Stimulated activated CD4-positive, alpha-beta T cell treated with anti-CD3 and anti-CD28 coated beads, Interleukin-1b, Interleukin-23, amount 100 ng/mL, for 48 hours (primary cell): ENCODE measurements at places on chromosomes 13 and 19.
A peak's percentile ranks its signal among the peaks of the same experiment; 100 is the strongest.

DNA sequence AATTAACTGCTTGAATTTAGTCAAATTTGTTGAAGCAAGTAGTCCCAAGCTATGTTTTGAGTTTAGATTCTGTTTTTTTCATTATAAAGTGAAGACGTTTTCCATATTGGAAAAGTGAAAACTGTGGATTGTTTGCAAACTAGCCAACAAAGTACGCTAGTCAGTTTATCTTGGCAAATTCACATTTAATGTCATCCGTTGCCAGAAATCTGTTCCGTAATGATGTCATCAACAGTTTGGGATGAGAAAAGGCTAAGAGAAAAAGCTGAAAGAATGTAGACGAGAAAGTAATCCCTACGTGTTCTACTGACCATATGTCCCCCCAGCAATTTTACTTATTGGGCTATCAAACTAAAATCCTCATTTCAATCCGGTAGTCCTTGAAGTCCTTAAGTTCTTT is 419.6 kb downstream of the GPC6 start:
- no peak for DNase-seq

DNA sequence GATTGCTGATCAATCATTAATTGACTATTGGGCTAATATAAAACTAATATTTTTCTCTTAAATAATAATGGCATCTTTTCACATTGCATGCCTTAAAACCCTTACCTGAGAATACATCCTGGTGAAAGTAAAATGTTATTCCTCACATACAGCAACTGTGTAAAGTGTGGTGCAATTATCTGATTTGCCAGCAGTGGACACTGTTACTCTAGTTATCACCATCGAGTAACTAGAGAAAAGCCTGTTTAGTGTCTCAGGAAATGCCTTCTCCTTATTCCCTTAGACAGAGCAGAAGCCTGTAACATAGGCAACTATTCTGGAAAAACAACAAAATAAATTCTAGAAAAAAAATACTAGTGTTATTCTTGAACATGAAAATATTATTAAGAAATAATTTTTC is 459.8 kb downstream of the FGF14 start:
- no peak for DNase-seq

DNA sequence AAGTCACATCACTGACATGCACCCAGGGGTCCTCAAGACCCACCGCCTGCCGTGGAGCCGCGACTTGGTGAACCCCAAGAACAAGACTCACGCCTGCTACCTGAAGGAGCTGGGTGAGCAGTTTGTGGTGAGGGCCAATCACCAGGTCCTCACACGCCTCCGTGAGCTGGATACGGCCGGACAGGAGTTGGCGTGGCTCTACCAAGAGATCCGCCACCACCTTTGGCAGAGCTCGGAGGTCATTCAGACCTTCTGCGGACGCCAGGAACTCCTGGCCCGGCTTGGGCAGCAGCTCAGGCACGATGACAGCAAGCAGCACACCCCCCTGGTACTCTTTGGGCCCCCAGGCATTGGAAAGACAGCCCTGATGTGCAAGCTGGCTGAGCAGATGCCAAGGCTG is 29.7 kb downstream of the NWD1 start:
- no peak for DNase-seq

- no peak for DNase-seq
Measured at GRCh38 chr13:41648314-41648935, 191.1 kb downstream of the RGCC start.

GRCh38 chr13:23656637-23657371 is 86.6 kb downstream of the TNFRSF19 start:
- DNase-seq, result no peak

DNA sequence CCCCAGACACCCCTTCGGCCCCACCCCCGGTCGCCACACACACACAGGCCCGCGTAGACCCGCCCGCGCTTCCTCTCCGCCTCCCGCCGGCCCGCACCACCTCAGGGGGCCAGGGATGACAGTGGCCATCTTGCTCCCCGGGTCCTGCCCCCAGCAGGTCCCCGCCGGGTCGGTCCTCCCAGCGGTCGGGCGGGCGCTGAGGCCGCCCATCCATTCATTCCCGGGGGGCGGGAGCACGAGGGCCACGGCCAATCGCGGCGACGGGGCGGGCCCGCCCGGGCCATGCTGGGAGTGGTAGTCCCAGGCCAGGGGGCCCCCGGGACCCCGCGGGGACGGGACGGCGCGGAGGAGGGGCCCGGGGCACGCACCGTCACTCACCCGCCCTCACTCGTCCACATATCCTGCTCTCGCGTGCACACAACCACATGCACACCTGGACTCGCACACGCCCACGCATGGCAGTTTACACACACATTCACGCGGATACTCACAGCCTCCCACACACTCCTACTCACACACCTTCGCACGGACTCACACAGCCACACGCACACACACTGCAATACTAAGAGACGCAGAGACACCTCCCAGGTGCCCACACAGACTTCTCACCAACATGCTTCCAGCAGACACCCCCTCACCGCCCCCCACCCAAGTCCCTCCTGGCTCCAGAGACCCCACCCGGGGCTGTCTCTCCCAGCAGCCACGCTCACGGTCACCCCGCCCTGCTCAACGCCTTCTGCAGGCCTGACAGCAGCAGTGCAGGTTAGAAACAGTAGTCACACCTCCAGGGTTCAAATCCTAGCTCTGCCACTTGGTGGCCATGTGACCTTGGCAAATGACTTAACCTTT is at the start of gene DPF1:
DPF1 (minus strand) TSS at position 209 of the 849 bp plus-strand sequence; CDS start at position 129, 80 bp downstream.
- DNase-seq, result peak; percentile 68

DNA sequence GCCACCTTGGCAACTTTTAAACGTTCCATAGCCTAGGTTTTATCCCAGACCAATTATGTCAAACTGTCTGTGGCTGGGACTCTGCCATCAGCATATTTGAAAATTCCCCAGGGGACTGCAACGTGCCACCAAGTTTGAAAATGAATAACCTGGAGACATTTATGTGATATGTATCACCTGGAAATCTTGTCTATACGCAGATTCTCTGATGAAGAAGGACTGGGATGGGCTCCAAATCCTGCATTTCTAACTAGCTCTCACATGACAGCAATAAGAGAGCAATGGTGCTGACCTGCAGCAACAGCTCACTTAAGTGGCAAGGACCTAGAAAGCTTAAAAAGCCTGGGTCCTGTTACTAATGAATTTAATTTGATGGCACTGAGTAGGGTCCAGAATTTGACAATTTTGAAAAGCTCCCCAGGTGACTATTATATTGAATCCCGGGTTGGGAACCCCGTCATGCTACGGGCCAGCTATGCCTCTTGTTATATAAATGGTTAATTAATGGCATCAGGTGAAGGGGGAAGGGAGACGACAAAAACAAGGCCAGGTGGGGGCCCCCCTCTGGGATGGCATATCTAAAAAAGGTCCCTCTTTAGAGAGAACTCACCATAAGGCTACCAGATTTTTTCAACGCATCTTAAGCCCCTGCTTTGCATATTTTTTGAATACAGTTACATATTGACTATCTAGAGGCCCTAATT is 213.7 kb downstream of the ZIC5 start:
- DNase-seq, result no peak

DNA sequence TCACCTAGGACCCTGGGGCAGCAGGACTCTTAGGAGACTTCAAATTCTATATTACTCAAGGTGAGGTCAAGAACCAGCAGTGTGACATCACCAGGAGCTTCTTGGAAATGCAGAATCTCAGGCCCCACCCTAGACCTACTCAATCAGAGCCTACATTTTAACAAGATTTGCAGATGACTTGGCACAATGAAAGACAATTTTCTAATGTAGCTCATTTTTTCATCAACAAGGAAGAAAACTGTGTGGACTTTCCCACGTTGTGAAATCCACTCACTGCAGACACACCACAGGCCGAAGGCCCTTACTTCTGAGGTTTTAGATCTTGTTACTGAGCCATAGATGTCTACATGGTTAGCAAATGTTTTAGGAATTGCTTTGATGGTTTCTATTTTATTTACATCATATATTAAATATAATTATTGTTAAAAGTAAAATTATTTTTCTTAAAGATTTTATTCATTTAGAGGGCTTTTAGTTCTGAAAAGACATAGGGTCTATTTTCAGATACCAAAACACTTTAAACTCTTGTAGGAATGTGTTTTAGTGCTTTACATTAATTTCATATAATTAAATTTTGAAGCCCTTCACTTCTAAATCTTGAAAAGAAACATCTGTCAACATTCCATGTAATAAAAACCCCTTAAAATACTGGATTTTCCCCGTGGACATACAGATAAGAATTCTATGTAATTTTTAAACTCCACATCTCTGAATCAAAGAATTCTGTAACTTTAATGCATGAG is 18.5 kb upstream of the STARD13 start:
- no peak for DNase-seq
